ENCODE measurements at places on chromosomes 16 and 17.

GRCh38 chr17:6547336-6547735, 9.0 kb downstream of the PITPNM3 start:
- DNase-seq, result no peak

DNA sequence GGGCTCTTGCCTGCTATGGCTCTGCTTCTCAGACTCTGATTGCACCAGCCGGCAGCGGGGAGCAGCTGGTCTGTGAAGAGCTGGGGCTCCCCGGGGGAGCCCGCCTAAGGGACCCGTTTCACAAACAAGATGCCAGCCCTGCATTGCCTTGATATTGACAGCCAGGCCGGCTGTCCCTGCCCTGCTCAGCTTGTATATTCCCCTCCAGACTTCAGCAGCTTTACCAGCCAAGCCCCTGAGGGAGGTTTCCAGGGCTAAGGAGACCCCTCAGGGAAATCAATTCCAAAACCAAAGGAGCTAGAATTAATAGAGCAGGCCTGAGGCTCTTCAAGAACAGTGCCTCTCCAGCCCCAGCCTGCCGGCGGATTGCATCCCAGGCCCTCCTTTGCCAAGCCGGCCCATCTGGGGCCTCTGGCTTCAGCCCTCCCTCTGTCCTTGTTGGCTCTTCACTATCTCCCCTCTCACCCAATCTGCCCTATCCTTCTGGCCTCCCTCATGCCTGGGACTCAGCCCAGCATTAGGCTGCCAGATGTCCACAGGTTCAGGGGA, 5.7 kb downstream of the CALB2 start:
- DNase-seq, result no peak

DNA sequence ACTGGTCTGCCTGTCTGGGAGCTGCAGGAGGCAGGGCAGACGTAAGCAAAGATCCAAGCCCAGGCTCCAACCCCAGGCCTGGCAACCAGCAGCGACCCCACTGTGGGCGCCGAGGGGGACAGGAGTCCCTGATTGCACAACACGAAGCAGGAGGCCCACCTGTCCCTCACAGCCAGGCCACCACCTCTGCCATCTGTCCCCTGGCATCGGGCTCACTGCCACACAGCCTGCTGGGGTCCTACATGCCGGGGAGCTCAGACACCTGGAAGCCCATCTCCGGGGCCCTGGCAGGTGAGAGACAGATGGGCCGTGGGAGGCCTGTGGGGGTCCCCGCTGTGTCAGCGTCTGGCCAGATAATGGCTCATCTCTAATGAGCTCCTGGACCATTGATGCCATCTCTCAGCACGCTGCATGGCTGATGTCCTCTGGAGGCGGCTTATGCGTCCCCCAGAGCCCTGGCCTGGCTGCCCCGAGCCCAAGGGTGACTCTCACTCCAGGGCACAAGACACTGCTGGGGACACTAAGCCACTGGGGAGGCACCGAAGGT, 11.3 kb upstream of the RASD1 start:
- no peak for DNase-seq

DNA sequence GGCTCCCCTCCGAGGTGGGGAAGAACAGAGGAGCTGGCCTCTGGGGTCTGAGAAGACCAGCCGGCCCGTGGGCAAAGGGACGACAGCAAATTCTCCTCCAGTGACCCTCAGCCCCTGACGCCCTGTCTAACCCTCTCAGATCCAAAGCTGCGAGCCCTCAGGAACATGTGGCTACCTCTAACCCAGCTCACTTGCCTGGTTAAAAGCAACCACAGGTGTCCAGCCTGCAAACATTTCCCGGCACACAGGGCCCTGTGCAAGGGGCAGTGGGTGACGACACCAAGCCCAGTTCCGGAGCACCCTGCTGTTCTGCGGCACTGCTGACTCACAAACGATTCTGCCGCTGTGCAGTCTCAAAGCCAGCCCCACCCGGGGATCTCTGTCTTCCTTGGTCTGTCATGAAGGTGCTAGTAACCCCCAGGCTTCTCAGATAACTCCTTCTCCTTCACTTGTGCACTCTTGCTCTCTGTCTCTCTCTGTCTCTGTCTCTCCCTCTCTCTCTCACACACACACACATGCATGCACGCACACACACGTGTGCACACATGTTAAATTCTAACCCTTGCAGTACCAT, 23.0 kb downstream of the WNT3 start:
- DNase-seq, result no peak

DNA sequence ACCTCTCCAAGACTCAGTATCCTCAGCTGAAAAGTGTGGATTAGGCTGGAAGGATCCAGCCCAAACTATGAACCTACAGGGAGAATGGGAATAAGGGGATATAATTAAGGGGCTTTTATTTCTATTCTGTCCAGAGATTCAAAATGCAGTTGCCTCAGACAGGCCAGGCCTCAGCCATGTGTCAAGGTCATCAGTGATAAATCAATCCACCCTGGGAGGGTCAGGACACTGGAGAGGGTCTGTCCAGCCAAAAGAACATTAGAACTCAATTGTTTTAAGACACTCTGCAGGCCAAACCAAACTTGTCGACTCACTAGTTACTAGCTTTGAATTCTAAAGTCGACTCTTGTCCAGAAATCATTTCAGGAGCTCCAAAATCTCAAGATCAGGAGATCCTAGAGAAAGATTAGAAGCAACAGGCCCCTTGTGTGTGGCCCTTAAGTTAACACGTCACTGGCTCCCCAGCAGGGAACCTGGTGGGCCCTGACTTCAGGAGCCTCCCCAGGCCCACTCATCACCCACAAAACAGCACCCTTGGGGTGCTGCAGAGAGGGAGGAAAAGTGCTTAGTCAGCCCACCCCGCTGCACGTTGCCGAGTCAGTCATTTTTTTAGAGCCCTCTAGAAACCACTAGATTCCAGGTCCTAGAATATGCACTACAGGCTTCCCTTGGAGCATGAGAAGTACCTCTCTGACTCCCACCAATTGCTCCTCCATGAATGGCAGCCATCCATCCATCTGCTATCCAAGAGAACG, 156.8 kb downstream of the XYLT1 start:
- DNase-seq, result no peak

GRCh38 chr16:23024044-23024443, 125.2 kb downstream of the USP31 start:
- DNase-seq, result no peak

- DNase-seq, result no peak
Observed at GRCh38 chr16:14455573-14455972, 174.5 kb downstream of the PARN start.

All from stimulated activated CD4-positive, alpha-beta T cell treated with anti-CD3 and anti-CD28 coated beads, TNF-alpha, amount 100 ng/mL, for 1 hour (primary cell).